ENCODE measurements at places on chromosomes 5 and 9.

DNA sequence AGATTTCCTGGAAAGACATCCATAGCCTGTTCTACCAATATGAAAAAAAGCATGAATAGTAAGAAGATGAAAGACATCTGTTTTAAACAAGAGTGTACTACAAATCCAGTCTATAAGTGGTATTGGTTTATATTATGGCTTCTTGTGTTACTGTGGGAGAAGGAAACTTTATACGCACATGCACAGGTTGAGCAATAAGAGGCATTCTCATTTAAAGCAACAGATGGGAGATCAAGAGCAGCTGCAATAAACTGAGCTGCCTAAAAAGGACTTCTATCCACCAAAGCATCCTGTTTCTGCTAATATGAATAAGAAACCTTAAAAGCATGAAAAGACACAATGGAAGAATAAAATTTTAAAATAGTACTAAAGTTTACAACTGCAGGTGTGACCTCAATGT, 8.6 kb upstream of the PCDHB1 start:
- no peak for DNase-seq

DNA sequence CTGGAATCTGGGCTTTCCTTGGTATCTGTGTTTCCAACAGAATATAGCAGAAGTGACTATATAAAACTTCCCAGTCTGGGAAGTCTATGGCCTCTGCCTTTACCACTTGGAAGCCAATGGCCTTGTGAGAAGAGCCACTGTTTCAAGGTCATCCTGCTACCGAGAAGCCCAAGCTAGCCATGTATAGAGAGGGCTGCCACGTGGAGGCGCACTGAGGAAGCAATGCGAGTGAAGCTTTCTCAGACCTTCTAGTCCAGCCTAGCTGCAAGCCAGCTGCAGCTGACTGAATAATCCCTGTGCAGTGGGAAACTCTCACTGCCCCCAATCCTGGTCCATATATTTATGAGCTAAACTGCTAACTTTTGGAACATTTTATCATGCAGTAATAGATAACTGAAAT, 661.8 kb upstream of the RIOK2 start:
- no peak for DNase-seq

GRCh38 chr5:176360894-176361436, 599 bp downstream of the KIAA1191 start:
- DNase-seq = no peak

- DNase-seq = no peak
These were observed 29.8 kb downstream of the TCF7 start for GRCh38 chr5:134143944-134144941.

DNA sequence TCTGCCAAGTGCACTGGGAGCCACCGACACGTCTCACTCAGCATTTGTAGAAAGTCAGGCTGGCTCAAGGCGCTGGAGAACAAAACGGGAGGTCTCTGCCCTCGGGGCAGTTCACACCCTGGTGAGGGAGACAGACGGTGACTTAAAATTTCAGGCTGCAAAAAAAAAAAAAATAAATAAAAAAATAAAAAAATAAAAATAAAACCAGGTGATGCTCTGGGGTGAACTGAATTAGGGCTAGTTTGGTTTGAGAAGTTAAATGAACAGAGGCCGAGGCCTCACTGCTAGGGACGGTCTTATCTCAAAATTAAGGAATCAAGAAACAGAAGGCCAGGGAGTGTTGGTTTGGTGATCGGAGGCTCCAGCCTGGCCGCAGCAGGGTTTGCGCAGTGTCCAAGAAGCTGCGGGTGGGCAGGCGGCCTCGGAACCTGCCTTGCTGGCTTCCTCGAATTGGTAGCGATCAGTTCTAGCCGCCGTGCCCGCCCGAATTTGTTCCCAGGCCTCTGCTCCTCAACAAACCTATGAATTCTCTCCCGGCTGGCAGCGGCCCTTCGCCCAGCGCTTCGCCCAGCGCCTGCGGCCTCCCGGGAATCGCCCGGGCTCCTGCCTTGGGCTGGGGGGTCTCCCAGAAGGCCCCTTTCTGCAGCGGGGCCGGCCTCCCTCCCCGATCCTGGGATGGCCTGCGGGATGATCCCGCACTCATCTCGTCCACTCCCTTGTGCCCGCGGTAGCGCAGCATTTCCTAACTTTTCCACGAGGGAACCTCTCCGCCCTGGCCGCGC, 1.5 kb downstream of the NKX2-5 start:
- no peak for DNase-seq

DNA sequence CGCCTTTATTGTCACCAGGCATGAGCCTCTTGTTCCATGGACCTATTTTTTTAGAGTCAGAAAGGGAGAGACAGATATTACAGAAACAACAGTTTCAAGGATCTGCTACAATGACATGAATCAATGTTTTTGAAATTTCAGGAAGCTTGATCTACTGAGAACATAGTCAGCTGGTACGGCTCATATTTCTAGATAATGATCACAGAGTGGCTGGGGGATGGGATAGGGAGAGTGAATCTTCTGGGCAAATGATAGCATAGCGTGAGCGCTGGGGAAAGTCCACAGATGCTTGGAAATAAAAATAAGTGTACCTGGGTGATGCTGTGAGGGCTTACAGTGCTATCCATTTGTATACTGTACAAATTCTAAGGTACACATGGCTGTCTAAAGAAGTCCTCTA, 340.4 kb downstream of the EBF1 start:
- no peak for DNase-seq

DNA sequence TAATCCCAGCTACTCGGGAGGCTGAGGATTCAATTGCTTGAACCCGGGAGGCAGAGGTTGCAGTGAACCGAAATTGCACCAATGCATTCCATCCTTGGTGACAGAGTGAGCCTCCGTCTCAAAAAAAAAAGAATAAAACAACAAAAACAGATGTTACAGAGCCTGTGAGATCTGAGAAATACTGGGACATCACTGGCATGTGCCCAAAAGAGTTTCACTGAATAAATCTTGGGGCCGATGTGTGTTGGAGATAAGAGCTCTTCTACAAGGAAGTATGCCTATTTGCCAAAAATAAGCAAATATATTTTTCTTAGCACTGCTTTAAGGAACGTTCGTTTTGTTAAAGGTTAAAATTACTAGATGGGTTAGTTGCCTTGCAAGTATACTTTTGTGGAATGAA, 55.1 kb downstream of the KIAA1958 start:
- DNase-seq = no peak
